ENCODE measurements at places on chromosomes 6 and 20.

- DNase-seq, result no peak
These were observed 38.7 kb downstream of the YTHDF1 start for GRCh38 chr20:63177134-63177784.

DNA sequence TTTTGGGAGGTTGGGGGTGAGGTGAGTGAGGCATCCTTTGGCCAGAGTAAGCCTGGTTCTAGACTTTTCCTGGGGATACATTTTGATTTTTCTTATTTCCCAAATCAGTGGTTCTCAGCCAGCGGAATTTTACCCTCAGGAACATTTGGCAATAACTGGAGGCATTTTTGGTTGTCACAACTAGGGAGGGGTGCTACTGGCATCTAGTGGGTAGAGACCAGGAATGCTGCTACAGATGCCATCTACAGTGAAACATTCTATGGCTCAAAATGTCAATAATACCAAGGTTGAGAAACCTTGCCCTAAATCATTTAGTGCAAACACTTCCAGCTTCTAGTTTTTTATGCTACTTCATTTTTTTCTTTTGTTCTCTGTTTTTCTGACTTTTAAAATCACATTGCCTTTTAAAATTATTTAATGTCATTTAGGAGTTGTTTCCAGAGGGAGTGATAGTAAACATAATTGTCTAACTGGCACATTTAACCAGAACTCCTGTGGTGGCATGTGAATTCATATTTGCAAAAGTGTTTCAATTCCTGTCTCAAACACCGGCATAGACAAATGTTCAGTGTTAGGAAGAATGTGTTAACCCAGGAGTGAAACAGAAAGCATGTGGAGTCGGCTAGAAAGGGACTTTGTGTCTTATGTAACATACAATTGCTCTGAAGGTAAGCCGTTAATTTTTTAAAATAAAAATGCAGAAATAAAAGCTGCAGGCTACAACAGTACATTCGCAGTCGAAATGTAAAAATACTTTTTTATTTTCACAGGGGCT is 59.0 kb downstream of the QRSL1 start:
- DNase-seq, result peak; percentile 54

DNA sequence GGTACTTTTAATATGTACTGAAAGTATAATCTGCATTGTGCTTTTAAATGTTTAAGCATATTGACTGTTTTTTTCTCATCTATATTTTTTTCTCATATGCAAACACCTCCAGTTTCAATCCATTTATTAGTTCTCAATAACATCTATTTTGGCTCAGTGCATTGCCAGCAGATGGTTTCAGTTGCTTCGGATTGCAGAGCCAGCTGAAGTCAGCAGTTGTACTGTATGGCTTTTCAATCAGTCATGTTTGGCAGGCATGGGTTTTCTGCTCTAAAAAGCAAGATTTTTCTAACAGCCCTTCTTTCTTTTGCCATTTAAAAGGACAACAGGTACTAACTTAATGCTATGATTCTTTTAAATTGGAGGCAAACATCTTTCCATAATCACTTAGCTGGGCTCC is 121.2 kb downstream of the CD109 start:
- DNase-seq, result no peak

DNA sequence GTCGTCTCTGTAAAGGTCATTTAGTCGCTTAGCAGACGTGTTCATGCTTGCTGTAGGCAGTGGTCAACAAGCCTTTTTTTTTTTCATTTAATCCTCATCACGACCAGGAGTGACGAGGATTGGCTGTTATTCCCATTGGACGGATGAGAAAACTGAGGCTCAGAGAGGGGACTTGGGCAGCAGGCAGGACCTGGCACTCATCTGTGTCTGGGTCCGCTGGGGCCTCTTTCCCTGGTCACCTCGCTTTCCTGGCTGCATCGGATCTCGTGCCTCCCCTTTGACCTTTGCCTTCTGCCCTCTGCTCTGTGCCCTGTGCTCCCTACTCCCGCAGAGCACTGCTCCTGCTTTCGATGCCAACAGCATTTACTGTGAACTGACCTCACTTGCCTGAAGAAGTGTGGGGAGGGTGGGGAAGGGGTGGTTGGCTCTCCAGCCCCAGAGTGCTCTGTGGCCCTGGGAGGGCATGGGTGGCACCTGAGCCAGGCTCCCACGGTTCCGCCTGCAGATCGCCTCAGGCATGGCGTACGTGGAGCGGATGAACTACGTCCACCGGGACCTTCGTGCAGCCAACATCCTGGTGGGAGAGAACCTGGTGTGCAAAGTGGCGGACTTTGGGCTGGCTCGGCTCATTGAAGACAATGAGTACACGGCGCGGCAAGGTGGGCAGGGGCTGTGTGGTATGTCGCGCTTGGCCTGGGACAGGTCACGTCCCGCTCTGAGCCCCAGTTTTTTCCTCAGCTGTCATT is 56.2 kb downstream of the SRC start:
- DNase-seq, result peak; percentile 66

GRCh38 chr6:108268845-108269244 is 8.0 kb upstream of the SNX3 start:
- no peak for DNase-seq

Data from left lobe of liver (tissue), 2 donors.